ENCODE measurements at places on chromosomes 2 and 18.

DNA sequence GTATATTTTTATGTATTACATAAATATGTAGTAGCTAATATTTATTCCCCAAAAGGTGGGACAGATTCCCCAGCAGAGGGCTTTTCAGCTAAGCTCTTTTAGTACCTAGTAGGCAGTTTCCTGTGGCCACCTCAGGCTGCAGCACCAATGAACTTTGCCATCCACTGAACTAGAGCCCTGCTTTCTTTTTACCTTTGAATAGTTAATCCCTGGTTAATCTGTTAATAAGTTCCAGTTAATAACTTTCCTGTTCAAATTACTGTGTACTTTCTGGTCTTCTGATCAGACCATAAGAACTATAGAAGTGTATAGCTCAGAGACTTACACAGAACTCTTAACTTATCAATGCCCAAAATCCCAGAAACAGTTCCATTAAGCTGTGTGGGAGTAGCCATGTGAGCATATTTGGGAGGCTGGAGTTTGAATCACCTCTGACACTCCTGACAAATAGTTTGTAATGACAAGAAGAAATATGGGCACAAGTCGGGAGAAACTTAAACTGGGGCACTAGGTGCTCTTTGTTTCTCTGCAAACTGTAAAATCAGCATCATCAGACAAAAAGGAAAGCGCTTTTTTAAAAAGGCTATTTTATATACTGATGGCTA is 40.0 kb downstream of the ASXL2 start:
- DNase-seq = no peak

- DNase-seq = no peak
These were observed 83.4 kb downstream of the SLC5A7 start for GRCh38 chr2:108069515-108070310.

DNA sequence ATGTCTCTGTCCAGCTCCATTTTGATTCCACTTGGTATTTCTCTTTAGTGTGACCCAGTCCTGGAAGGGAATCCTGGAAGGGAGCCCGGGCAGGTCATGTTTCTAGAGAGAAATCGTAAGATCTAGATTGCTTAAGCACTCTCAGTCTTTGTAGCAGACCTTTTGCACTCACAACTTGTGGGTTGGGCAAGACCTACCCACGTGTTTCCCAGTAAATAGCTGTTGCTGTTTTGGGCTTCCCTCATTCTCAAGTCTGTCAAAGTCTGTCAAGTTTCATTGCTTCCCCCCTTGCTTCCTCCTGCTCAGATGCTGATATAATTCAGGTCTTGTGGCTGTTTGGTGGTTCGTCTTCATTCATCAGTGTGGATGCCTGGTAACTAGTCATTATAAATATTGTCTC is 17.4 kb upstream of the NEMP2 start:
- DNase-seq = no peak

DNA sequence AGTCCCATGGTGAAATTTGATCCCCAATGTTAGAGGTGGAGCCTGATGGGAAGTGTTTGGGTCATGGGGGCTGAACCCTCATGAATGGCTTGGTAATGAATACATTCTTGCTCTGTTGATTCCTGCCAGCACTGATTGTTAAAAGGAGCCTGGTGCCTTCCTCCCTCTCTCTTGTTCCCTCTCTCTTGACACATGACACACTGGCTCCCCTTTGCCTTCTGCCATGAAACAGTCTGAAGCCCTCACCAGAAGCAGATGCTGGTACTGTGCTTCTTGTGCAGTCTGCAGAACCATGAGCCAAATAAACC is 30.6 kb upstream of the EPC2 start:
- DNase-seq = no peak

DNA sequence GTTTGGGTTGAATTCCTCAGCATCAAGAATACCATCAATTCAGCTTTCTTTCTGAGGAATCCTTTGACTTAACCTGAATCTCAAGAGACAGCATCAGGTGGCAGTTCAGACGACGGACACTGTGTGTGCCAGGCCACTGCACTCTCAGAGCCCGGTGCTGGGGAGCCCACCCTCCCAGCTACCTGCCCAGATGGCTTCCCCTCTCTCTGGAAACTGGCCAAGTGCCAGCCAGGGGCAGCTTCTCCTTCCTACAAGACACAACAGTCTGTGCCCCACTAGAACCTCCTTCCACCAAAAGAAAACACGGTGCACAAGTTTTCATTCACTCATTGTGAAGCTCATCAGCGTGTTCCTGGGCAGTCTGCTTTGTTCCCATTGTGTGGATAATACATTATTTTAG is 28.5 kb downstream of the MAL start:
- no peak for DNase-seq

- DNase-seq = no peak
These were observed 684.4 kb downstream of the IRS1 start for GRCh38 chr2:226115102-226115831.

DNA sequence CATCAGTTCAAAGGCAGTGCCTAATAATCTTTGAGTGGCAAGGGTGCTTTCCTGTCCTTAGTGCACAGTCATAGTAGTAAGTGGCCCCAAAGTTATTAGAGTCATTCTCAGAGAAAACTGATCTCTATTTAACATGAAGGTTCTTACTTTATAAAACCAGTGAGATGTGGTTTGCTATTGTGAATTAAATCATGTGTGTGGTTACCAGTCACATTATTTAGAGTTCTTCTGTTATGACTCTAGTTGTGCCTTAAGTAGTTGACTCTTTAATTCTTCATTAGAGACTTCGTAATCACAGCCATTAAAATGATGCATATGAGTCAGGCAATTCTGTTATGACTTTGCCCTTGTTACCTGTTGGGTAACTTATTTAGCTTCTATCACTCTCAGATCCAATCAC is 1392.9 kb upstream of the ACVR2A start:
- no peak for DNase-seq

Data from T follicular helper cell (primary cell).